ENCODE measurements at places on chromosomes 6 and 20.

GRCh38 chr6:170229851-170230519, 60.9 kb downstream of the DLL1 start:
- no peak for DNase-seq

GRCh38 chr20:3701061-3701998, 11.1 kb downstream of the SIGLEC1 start:
- DNase-seq, result no peak

GRCh38 chr6:130900913-130901312, 73.7 kb downstream of the SMLR1 start:
- peak; percentile 33 for DNase-seq

- no peak for DNase-seq
Observed at GRCh38 chr6:72855471-72855870, 233.6 kb downstream of the KCNQ5 start.

- DNase-seq, result no peak
Observed at GRCh38 chr6:51209651-51210050, 391.0 kb downstream of the TFAP2B start.
